ENCODE measurements at places on chromosomes 1 and 21. TPM values are rescaled to one million over a fixed set of nuclear protein-coding genes. Genes with fewer than 3 reads are reported as not detected.

Gene GREM2
- total RNA-seq, result 12.0 TPM

Gene EPHB2
- total RNA-seq, result 31.0 TPM

Gene BACE2
- total RNA-seq, result 5.4 TPM

Gene KCNT2
- 26.6 TPM for total RNA-seq

Gene NMNAT2
- 58.3 TPM for total RNA-seq

Gene CATSPERE
- 1.2 TPM for total RNA-seq

Gene EXO5
- total RNA-seq, result 18.2 TPM

Gene C1orf141
- total RNA-seq, result 0.25 TPM

Gene VTCN1
- total RNA-seq, result 0.49 TPM

Gene MCL1
- total RNA-seq, result 89.7 TPM

Gene MTHFR
- total RNA-seq, result 20.7 TPM

Gene FBXO2
- 3.4 TPM for total RNA-seq

Gene A3GALT2
- not detected for total RNA-seq

Gene TSTD1
- total RNA-seq, result 26.1 TPM

Gene LMNA
- total RNA-seq, result 20.4 TPM

Gene DIO1
- not detected for total RNA-seq

Gene RNF186
- not detected for total RNA-seq

Gene NTPCR
- total RNA-seq, result 9.3 TPM

Gene DNAJC6
- total RNA-seq, result 123 TPM

Gene ZBTB18
- 364 TPM for total RNA-seq

Gene ARHGEF11
- 28.8 TPM for total RNA-seq

Gene LMX1A
- not detected for total RNA-seq

Gene SPRR5
- not detected for total RNA-seq

Gene CDC20
- 2.7 TPM for total RNA-seq

Gene DNALI1
- 3.7 TPM for total RNA-seq

Gene FAM177B
- not detected for total RNA-seq

Gene DPT
- 0.49 TPM for total RNA-seq

Gene SLC45A1
- 5.9 TPM for total RNA-seq

Gene RXRG
- 7.1 TPM for total RNA-seq

Gene SUCO
- total RNA-seq, result 55.6 TPM

Gene MROH7
- 0.25 TPM for total RNA-seq

Gene CASQ1
- 7.6 TPM for total RNA-seq

Gene SPATA17
- total RNA-seq, result 4.2 TPM

Gene HLX
- total RNA-seq, result 1.2 TPM

Gene ENSA
- total RNA-seq, result 77.2 TPM

Gene PLA2G2F
- total RNA-seq, result not detected

Gene LIN28A
- total RNA-seq, result not detected

Gene KRTAP10-12
- total RNA-seq, result not detected

Gene FCRL2
- total RNA-seq, result 0.25 TPM

Gene GJA9
- not detected for total RNA-seq

Gene RPE65
- total RNA-seq, result under 0.01 TPM

Gene TLCD4
- total RNA-seq, result 9.1 TPM

Gene GPR153
- 18.4 TPM for total RNA-seq

Gene MAPKAPK2
- 7.9 TPM for total RNA-seq

Gene TSPEAR
- total RNA-seq, result not detected

Gene LMOD1
- 0.49 TPM for total RNA-seq

Gene EPHA10
- 8.9 TPM for total RNA-seq

Gene SPRR4
- not detected for total RNA-seq

Gene C8A
- total RNA-seq, result not detected

Gene RHD
- 0.25 TPM for total RNA-seq

Gene GJA5
- total RNA-seq, result 0.98 TPM

Gene B3GALNT2
- total RNA-seq, result 17.0 TPM

Gene CYP4A22
- total RNA-seq, result not detected

Gene RGS2
- total RNA-seq, result 23.1 TPM

Gene FMO5
- total RNA-seq, result 0.74 TPM

Gene BLZF1
- 24.3 TPM for total RNA-seq

Gene KCNA3
- total RNA-seq, result 20.2 TPM

Gene SYTL1
- 0.25 TPM for total RNA-seq

Gene MIGA1
- 17.9 TPM for total RNA-seq
